Activated naive CD4-positive, alpha-beta T cell (primary cell): ENCODE measurements at places on chromosomes 3 and 15.

GRCh38 chr15:68681836-68682235, 103.0 kb downstream of the CORO2B start:
- no peak for DNase-seq

DNA sequence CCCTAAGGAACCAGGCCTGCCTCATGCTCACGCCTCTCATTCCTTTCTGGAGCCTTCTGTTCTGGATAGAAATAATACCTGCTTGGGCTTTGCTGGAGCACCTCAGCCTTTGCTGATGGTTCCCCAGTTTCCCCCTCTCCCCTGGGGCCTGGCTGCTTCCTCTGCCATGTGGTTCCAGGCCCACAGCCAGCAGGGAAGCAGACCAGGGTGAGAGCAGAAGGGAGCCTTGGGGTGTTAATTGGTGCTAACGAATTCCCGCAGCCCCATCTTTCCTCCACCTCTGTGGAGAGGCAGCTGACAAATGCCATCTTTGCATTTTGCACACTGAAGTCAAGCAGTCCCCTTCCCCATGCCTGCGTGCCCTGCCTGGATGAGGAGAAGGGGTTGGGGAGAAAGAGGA, 13.1 kb upstream of the CORO2B start:
- DNase-seq: no peak

DNA sequence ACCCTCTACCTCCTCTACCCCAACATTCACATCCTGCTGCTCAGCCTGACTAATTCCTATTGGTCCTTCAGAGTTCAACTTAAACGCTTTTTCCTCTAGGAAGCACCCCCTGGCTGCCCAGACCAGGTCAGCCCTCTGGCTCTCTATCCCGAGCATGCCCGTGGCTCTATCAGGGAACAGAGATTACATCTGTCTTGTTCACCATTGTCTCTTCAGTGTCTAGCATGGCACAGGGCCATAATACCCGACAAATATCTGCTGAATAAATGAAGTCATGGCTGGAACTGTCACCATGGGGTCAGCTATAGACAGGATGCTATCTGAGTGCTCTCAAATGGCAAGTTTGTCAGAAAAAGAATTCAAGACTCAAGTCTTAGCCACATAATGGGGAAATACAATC, 296.9 kb upstream of the CHRNA7 start:
- DNase-seq: no peak

GRCh38 chr15:68347392-68347791, 69.8 kb downstream of the FEM1B start:
- no peak for DNase-seq

GRCh38 chr3:36215241-36215640, 165.1 kb upstream of the STAC start:
- no peak for DNase-seq

DNA sequence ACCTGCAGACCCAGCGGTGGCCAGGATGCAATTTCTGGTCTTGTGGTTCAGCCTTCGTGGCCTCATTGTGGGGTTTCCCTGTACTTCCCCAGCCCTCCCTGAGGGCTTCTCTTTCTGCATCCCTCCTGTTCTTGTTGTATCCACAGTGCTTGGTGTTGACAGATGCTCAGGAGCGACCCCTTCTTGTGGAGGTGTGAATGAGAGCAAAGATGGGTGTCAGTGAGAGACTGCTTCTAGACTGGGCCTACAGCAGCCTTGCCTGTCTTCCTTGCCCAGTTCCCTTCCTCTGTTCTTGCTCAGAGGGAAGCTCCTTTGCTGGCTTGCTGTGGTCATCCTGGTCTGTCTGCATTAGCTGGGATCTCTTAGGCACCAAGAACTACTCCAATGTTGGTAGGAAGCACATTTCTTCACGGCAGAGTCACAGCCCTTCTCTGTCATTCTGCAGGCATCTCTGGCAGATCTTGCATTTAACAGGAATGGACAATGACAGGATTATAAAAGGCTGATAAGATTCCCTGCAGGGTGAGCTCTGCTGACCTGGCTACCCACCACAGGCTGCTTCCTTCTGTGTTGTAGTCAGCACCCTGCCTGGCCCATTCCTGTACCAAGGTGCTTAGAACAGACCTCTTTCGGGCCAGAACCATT, 317.8 kb upstream of the C2CD4B start:
- DNase-seq: no peak

- DNase-seq: no peak
These were observed 211.2 kb upstream of the STRIT1 start for GRCh38 chr3:155504682-155505081.

DNA sequence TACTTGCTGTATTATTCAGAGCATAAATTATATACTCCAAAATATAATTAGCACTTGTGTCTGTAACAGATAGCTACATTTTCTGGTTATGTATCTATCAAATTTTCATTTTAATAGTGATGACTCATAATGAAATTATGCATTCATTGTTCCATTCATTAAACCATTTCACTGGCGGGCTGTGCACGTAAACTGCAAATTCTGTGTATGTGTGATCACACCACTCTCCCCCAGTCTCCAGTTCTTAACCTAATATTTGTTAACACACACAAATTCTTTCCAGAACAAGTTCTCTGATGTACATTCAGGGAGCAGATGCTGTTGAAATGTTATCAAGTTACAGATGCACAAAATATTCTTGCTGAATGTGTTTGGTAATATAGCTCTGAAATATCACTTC, 3.8 kb upstream of the KCNMB2 start:
- DNase-seq: no peak

DNA sequence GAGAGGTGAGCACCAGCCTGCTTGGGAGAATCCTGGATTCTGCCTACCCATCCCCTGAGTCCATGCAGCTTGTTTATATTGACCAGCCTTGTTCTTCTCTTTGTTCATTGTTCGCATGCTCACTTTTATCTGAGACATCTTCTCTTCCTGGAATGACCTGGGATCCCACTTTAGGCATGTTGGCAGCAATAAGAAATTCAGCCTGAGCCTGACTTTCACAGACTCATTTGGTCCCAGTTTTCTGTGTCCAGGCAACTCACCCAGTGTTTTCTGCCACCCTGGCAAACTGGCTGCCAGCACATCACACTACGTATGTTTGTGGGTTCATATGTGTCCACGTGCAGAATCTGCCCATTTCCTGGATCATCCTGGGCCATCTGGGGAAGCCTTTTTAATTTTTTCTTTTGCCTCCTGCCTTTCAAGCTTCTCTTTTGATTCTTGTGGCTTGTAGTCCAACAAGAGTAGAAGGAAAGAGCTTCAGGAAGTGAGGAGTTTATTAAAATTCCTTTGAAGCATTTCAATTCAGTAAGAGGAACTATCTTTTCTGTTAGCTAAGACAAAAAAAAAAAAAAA, 199.9 kb downstream of the FNDC3B start:
- no peak for DNase-seq

DNA sequence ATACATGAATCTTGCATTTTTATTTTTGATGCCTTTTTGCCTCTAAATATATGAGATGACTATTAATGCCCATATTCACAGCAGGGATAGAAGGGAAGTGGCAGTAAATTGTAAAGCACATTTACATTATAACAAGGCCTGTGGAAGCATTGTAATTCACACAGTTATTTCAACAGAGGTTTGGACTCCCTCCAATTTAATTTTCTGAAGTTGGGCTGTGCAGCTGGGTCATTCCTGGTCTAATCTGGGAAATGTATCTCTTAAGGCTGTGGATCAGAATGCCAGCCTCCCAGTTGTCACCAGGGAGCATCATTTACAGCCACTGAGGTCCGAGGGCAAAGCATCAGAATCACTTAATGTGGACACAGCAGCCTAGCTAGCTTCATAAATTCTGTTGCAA, 434.5 kb downstream of the MFSD1 start:
- no peak for DNase-seq

GRCh38 chr15:79310612-79310984, 314 bp upstream of the TMED3 start:
- no peak for DNase-seq

- no peak for DNase-seq
These were observed 93.8 kb downstream of the SLCO3A1 start for GRCh38 chr15:91947293-91947679.

DNA sequence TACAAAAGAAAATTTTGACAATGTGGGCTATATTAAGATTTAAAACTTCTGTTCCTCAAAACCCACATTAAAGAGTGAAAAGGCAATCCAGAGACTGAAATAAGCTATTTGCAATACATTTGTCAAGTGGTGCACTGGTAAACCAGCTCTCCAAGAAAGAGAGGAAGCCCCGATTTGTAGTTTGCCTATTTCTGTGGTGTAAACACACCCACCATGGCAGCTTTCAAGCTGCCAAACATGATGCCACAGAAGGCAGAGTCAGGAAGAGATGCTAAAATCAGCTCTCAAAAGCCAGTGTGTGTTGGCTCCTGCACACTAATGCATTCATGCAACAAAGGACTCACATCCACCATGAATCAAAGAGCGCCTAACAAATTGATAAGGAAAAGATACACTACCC, 17.5 kb downstream of the RFTN1 start:
- no peak for DNase-seq

DNA sequence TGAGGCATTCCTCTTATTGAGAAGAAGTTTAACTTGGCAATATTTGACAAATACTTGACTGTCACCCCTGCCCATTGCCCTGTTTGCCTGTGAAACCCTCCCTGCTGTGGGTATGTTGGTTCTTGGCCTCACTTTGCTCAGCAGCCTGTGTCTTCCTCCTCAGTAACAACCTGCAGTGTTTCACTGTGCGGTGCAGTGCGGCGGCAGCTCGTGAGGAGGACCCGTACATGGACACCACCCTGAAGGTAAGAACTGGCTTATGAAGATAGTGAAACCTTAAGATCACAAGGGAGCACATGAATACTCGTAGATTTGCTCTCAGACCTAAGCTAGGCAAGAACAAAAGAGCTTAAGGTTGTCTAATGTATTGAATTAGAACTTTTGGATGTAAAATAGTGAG, 21.0 kb downstream of the HPS3 start:
- no peak for DNase-seq
